ENCODE measurements at places on chromosomes 11 and 22.

- no peak for DNase-seq
These were observed 12.8 kb downstream of the ARRB1 start for GRCh38 chr11:75338516-75339208.

DNA sequence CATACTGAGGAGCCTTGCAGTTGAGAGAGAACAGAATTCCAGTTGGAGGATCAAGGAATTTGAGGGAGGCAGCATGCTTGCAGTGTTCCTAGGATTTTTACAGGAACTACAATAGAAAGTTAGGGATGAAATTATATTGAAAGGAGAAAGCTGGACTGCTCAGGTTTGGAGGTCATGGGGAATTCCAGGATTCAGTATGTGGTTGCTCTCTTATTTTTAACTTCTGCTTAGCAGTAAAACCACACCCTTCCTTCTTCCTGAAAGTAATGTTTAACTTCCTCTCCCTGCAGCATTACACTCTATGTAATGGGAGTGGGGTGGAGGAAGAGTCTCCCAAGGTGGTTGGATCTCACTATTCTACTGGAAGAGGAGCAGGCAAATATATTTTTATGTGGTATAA lies 31.3 kb downstream of the CTNND1 start:
- no peak for DNase-seq

DNA sequence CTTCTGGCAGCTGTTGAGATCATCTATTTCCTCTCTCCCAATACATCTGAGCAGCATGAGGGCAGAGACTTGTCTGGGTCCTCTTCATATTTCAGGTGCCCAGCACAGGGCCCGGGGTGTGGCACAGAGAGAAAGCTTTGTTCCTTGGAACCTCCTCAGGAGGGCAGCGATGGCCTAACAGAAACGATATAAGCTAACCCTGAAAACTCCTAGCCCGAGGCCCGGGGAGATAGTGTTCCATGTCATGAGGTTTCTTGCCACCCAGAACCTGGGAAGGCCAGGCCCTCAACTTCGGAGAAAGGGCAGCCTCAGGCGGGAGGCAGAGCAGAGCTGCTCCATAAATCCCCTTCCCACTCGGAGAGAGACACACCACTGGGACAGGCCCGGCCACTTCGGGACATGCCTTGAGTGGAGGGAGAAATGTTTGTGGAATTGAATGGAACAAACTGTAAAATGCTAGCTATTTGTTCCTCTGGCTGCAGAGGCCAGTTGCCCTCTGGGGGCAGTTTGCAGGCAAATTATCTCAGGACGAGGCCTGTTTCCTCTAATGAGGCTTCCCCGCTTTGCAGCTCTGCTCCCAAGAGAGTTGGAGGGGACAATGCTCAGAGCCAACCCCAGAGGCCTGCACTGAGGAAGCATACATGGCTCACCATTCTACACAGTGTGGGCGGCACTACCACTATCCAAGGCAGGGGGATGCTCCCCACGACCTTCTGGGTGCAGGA lies 11.6 kb downstream of the ARRB1 start:
- no peak for DNase-seq

- no peak for DNase-seq
These were observed 172.1 kb downstream of the DYNC2H1 start for GRCh38 chr11:103281301-103281700.

DNA sequence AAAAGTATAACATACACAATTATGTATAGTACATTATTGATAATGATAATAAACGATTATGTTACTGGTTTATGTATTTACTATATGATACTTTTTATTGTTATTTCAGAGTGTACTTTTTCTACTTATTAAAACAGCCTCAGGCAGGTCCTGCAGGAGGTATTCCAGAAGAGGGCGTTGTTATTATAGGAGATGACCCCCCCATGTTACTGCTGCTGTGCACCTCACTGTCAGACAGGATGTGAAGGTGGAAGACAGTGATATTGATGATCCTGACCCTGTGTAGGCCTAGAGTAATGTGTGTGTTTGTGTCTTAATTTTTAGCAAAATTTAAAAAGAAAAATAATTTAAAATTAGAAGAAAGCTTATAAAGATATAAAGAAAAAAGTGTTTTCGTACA lies 57.6 kb downstream of the REXO2 start:
- no peak for DNase-seq

DNA sequence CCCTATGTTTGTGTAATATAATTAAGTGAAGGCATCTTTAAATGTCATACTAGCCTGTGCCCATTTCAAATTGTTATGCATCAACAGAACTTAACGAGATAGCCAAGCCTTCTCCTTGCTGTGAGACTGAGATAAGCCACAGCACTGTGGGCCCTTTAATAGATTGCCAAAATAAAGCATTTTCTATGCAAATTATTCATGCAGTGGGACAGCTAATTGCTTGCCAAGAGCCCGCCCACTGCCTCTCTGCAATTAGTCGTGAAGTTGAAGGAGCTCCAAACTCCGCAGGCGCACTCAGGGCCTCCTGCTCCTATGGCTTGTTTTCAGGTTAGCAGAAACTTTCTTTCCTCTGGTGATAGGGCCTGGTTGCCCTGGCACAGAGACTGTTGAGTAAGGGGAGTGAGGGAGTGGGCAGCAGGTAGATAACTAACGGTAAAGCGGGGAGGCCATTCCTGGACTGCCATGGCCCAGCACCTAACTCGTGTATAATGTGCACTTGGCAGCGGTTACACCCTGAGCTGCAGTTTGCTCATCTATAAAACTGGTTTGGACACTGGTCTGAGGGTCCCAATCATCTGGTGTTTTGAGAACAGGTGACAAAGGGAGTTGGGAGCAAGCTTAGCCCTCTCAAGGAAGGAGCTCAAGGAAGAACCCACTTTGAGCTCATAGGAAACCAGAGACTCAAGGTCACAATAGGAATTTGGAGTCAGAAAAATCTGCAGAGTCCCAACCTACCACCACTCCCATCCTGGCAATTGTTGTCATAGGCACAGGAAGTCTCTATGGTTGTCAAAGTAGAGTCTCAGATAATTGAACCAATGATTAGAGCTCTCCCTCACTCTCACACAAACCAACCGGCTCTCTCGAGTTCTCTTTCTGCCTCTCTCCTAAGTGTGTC lies 33.9 kb upstream of the RIC3 start:
- no peak for DNase-seq

Data from GM13977 (cell line).